ENCODE measurements at places on chromosomes 6 and 20.
A peak's percentile ranks its signal among the peaks of the same experiment; 100 is the strongest.

GRCh38 chr6:49468042-49468441 lies 4.9 kb downstream of the CENPQ start:
- no peak for DNase-seq
- peaks cover 24% of the 10 kb centered on the region for H3K36me3 ChIP-seq
- no peaks in the 10 kb centered on the region for H3K27me3 ChIP-seq
- H3K4me3 ChIP-seq = no peak overlapping the region

GRCh38 chr6:34425132-34425497 lies 754 bp downstream of the RPS10 start:
- H3K4me1 ChIP-seq = peaks cover 20% of the 10 kb centered on the region
- peaks cover 44% of the 10 kb centered on the region for H3K36me3 ChIP-seq
- peak overlapping the region; percentile 66 for H3K27ac ChIP-seq
- no peak for DNase-seq
- H3K27me3 ChIP-seq = no peaks in the 10 kb centered on the region

- no peaks in the 10 kb centered on the region for H3K4me1 ChIP-seq
- no peak for DNase-seq
- no peaks in the 10 kb centered on the region for H3K36me3 ChIP-seq
Observed at GRCh38 chr6:20153194-20153593, 59.1 kb downstream of the MBOAT1 start.

GRCh38 chr6:122178988-122179387 lies 220.5 kb upstream of the HSF2 start:
- H3K4me3 ChIP-seq = no peak overlapping the region
- DNase-seq = no peak
- H3K36me3 ChIP-seq = no peaks in the 10 kb centered on the region
- no peaks in the 10 kb centered on the region for H3K27me3 ChIP-seq
- no peaks in the 10 kb centered on the region for H3K4me1 ChIP-seq
- no peak overlapping the region for H3K27ac ChIP-seq

DNA sequence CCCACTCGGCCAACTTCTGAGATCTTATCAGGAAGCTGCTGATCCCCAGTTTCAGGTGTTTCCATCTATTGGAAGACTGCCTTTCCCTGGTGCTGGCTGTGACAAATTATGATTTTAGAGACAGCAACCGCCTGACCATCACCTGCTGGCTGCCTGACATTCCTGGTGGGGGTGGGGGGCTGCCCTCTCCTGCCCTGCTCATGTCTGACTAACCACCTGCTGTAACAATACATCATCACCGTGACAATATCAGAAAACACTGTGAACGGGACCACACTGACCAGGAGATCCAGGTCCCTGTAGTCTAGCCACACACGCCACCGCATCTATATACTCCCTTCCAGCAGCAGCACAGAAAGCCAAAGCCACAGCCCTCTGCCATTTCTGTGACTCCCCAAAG lies 537.5 kb downstream of the QKI start:
- H3K27me3 ChIP-seq = no peaks in the 10 kb centered on the region
- no peak for DNase-seq
- H3K27ac ChIP-seq = no peak overlapping the region
- H3K36me3 ChIP-seq = no peaks in the 10 kb centered on the region

DNA sequence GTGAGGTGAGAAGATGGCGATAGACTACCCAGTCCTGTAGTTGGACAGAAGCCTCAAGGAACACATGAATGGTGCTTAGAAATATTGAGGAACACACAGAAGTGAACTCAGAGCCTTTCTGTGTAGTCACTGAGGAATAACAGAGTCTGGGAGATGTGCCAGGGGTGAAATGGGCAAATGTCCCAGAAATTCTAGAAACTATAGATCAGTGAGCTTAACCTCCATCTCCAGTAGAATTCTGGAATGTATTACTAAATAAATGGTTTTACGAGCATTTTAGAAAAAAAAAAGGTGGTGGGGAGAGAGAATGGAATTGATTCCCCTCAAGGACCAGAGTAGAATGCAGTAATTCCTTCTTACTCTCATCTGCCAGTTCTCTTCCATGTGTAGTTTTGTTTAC lies 380.0 kb downstream of the LMBRD1 start:
- no peak overlapping the region for H3K4me3 ChIP-seq
- H3K4me1 ChIP-seq = no peaks in the 10 kb centered on the region
- no peak for DNase-seq

DNA sequence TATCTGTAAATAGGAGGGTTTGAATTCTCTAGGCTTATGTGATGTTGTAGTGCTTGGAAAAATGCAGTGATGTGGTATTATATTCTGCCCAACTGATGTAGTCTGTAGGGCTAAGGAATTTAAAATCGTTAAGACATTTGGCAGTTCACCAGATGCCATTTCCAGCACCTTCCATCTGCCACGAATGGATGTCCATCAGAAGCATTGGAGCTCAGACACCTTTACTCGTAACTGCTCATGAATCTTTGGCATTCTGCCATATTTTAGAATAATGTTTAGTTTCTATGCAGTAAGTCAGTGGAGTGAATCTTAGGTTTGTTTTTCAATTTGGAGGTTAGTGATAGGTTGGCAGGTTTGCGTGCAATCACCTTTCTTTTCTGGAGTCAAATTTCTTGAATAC lies 2.4 kb upstream of the SYTL3 start:
- H3K27ac ChIP-seq = peak overlapping the region; percentile 94
- DNase-seq = no peak
- no peaks in the 10 kb centered on the region for H3K36me3 ChIP-seq
- no peak overlapping the region for H3K4me3 ChIP-seq
- H3K4me1 ChIP-seq = peaks cover 12% of the 10 kb centered on the region

DNA sequence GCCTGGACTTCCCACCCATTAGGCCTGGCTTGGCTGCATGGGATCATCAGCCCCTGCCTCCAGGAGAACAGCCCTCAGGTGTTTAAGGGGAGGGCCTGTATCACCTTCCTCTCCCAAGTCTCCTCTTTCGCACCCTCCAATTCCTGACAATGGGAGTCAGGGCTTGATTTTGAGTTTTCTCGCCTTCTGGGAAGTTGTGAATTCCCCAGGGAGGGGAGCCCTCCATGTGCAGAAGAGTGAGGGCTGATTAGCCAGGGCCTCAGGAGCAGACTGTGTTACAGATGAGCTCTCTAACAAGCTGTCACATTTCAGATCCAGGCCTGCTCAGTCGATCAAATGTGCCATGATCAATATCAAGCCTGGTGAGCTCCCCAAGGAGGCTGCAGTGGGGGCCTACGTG lies 42.4 kb downstream of the CNBD2 start:
- H3K36me3 ChIP-seq = no peaks in the 10 kb centered on the region
- DNase-seq = no peak
- H3K4me3 ChIP-seq = no peak overlapping the region

DNA sequence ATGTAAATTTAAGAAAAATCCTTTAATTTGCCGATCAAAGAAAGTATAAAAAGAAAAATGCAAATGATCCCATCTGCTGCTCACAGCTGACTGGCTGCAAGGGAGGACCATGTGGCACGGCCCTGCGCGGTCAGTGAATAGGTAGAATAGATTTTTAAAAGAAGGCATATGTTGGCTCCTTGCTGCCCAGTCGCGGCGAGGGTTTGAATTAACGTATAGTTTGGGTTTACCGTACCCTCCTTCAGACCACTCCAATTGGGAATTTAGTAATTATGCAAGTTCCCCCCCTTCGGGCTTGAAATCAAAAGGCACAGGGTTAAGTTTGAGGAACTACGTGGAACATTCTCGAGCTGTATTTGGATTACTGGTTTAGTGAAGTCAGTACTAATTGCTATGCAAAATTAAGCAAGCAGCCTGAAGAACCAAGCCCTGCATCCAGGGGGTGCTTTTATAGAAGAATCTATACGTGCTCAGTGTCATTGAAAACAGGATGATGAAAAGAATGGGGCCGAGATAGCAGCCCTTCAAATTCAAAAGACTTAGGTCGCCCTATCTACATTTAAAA lies 1.1 kb upstream of the BEND3 start:
- H3K27me3 ChIP-seq = no peaks in the 10 kb centered on the region
- H3K27ac ChIP-seq = peak overlapping the region; percentile 93
- H3K4me3 ChIP-seq = peak overlapping the region; percentile 62
- peaks cover 10% of the 10 kb centered on the region for H3K4me1 ChIP-seq
- no peaks in the 10 kb centered on the region for H3K36me3 ChIP-seq
- peak; percentile 51 for DNase-seq

- no peaks in the 10 kb centered on the region for H3K4me1 ChIP-seq
- H3K4me3 ChIP-seq = no peak overlapping the region
- no peak for DNase-seq
- H3K27ac ChIP-seq = no peak overlapping the region
- no peaks in the 10 kb centered on the region for H3K27me3 ChIP-seq
Observed at GRCh38 chr20:9141921-9142320, 73.0 kb downstream of the PLCB4 start.

GRCh38 chr6:38305995-38306681 lies 333.6 kb downstream of the BTBD9 start:
- H3K27me3 ChIP-seq = no peaks in the 10 kb centered on the region
- no peak for DNase-seq
- no peaks in the 10 kb centered on the region for H3K36me3 ChIP-seq
- peaks cover 10% of the 10 kb centered on the region for H3K4me1 ChIP-seq
- peak overlapping the region; percentile 59 for H3K27ac ChIP-seq

- DNase-seq = no peak
- H3K36me3 ChIP-seq = peaks cover 10% of the 10 kb centered on the region
- no peaks in the 10 kb centered on the region for H3K27me3 ChIP-seq
- H3K4me1 ChIP-seq = peaks cover 46% of the 10 kb centered on the region
- no peak overlapping the region for H3K4me3 ChIP-seq
Observed at GRCh38 chr6:155188707-155189496, 74.9 kb upstream of the CLDN20 start.

GRCh38 chr6:44636561-44637248 lies 249.2 kb downstream of the CDC5L start:
- no peaks in the 10 kb centered on the region for H3K4me1 ChIP-seq
- no peaks in the 10 kb centered on the region for H3K36me3 ChIP-seq
- H3K27ac ChIP-seq = no peak overlapping the region
- DNase-seq = no peak
- H3K4me3 ChIP-seq = no peak overlapping the region

GRCh38 chr20:1868856-1869255 lies 26.4 kb upstream of the SIRPA start:
- no peaks in the 10 kb centered on the region for H3K36me3 ChIP-seq
- H3K27me3 ChIP-seq = no peaks in the 10 kb centered on the region
- DNase-seq = no peak
- H3K27ac ChIP-seq = no peak overlapping the region

DNA sequence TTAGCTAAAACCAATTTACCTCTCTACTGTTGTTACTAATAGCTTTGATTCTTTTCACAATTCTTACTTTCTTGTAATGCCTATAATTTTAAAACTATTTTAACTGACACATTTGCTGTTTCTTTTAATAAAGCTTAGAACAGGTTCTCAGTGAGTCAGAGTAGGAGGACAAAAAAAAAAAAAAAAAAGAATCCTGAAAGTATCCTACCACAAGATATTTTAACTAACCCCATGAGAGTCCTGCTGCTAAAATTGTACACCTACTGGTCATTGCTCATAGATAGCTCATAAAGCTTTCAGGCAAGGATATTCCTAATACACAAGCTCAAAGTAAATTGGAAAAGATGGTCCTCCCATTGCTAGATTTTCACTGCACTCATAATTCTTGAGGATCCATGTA lies 301.0 kb downstream of the CENPW start:
- no peak for DNase-seq
- no peak overlapping the region for H3K4me3 ChIP-seq
- no peaks in the 10 kb centered on the region for H3K27me3 ChIP-seq
- H3K4me1 ChIP-seq = no peaks in the 10 kb centered on the region
- H3K27ac ChIP-seq = no peak overlapping the region

GRCh38 chr20:58384821-58385220 lies 4.2 kb upstream of the VAPB start:
- H3K4me1 ChIP-seq = no peaks in the 10 kb centered on the region
- peak overlapping the region; percentile 44 for H3K27ac ChIP-seq
- H3K4me3 ChIP-seq = no peak overlapping the region
- no peak for DNase-seq
- peaks cover 4% of the 10 kb centered on the region for H3K36me3 ChIP-seq
- H3K27me3 ChIP-seq = no peaks in the 10 kb centered on the region

GRCh38 chr6:110181131-110182030 lies 1.2 kb downstream of the CDC40 start:
- no peak overlapping the region for H3K27ac ChIP-seq
- H3K36me3 ChIP-seq = no peaks in the 10 kb centered on the region
- no peaks in the 10 kb centered on the region for H3K27me3 ChIP-seq
- H3K4me3 ChIP-seq = peak overlapping the region; percentile 98
- no peak for DNase-seq
- peaks cover 35% of the 10 kb centered on the region for H3K4me1 ChIP-seq

DNA sequence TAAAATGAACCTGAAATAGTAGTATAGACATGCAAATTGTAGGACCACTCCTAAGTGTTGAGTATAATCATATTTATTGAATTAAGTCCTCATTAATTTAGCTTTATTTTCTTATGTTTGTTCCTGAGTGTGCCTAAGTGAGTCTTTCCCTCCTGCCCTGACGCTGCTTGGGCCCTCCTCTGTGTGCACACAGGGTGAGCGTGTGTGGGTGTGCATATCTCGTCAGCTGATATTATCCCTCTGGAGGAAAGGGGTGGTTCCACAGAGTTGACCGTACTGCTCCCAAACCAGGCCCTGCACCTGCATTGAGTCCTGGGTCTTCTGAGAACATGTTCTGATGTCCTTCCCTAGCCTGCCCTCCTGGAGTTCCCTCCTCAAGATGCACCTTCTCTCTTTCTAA lies 28.0 kb downstream of the TULP4 start:
- no peak overlapping the region for H3K4me3 ChIP-seq
- H3K36me3 ChIP-seq = peaks cover 19% of the 10 kb centered on the region
- H3K4me1 ChIP-seq = no peaks in the 10 kb centered on the region
- H3K27me3 ChIP-seq = no peaks in the 10 kb centered on the region
- DNase-seq = no peak
- no peak overlapping the region for H3K27ac ChIP-seq
